ENCODE measurements at places on chromosomes 3 and 15.

DNA sequence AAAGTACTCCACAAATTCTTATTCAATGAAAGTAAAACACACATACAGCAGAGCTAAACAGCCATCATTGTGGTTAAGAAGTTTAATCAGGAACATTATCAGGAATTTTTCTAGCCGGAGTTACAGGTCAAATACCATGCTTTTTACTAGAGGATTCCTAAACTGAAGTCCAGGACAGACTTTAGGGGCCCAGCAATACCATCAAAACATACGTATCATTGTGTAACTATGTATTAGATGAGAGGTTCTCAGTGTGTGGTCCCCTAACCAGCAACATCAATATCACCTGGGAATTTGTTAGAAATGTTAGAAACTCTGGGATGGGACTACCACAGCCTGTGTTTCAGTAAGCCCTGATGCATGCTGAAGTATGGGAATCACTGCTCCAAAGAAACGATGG is 404.2 kb upstream of the IL12A start:
- no peak for DNase-seq

DNA sequence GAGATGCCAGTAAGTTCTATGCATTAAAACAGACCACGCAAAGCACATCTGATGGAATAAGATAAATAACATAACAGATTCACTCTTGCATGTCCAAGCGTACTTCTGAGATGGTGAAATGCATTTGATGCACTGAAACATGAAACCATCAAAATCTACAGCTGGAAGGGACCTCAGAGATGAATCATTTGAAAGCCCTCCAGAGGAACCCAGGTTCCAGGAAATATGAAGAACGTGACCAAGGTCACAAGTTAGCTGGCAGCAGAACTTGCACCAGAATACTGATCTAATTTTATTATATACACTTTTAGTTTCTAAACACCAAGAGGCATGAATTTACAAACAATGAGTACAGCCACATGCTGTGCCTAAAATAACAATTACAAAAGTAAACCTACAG is 957.1 kb downstream of the FHIT start:
- DNase-seq, result no peak

DNA sequence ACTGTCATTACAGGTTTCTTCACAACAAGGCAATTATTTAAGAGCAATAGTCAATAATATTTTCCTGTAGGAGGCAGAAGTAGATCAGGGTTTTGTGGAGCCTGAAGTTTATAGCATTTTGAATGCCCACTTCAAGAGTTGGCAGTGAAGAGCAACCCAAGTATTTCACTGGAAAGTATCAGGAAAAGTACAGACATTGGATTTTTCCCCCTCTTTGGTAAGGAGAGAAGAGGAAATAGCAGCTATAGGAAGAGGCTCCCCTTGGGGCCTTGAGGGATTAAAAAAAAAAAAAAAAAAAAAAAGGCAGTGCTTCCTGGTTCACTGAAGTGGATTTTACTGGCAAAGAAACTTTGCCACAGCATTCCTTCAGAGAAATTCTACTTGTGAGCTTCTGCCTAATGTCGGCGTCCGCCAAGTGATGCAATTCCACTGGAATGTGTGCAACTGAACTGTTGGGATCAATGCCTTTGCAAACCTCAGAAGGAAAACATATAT is 5.7 kb upstream of the CNTN6 start:
- no peak for DNase-seq

DNA sequence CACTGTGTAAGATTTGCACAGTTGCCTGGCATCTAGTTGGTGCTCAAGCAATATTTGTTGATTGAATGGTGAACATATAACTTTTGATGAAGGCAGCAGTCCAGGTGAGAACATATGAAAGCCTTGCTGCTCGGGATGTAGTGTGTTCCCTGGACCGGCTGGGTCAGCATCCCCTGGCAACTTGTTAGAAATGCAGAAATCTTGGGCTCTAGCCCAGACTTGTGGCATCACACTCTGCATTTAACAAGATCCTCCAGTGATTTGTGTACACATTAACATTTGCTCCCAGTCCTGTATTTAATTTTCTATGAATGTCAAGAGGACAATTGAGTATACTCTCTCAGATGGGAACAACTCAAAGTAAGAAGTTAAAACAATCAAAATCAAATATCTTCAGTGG is 69.0 kb upstream of the SAMMSON start:
- DNase-seq, result no peak

DNA sequence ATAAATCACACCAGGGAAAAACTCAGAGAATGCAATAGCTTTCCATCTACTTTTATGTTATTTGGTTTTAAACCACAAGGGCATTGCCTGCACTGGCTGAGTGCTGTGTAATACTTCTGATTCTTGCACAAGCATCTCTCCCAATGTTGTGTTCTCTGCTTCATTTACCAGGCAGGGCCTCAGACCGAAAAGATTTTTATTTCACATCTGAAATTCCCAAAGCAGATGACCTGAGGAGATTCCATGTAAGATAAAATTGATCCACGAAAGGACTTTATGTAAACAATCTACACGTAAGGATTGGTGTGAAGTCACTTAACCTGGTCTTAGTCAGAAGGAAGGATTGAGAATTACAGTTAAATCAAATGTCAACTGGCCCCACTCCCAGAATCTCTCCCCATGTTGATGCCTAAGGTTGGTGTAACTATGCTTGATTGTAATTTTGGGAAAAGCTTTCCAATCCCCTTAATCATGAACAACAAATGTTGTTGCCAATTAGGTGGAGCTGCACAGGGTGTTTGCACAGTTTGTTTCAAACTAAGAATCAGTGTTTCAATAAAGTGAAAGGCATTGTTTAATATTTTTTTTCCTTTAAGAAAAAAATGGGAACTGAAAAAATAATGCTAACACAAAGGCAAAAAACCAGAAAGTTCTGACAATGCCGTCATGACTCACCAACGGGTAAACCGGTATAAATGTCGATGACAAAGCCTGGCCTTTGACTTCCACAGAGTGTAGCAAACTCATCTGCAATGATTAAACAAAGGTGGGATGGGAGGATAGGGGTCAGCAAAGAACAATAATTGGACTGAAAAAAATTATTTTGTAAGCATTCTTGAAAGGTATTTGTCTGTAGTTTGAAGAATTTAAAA is 128.6 kb downstream of the DUT start:
- DNase-seq, result no peak

DNA sequence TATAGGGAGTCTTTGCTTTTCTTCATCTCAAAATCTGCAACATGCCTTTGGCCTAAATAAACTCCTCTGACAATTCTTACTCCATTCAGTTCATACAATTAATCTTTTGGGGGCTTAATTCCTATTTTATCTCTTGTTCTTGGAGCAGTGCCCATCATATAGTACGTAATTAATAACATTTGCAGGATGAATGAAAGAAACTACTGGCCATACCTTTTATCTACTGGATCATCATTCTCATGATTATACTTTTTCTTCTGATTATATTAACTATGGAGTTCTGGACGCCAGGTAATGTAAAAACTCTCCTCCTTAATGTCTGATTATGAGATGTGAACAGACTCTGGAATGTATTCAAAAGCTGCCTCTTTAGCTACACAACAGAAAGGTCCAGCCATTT is 46.5 kb upstream of the SCN5A start:
- DNase-seq, result no peak

DNA sequence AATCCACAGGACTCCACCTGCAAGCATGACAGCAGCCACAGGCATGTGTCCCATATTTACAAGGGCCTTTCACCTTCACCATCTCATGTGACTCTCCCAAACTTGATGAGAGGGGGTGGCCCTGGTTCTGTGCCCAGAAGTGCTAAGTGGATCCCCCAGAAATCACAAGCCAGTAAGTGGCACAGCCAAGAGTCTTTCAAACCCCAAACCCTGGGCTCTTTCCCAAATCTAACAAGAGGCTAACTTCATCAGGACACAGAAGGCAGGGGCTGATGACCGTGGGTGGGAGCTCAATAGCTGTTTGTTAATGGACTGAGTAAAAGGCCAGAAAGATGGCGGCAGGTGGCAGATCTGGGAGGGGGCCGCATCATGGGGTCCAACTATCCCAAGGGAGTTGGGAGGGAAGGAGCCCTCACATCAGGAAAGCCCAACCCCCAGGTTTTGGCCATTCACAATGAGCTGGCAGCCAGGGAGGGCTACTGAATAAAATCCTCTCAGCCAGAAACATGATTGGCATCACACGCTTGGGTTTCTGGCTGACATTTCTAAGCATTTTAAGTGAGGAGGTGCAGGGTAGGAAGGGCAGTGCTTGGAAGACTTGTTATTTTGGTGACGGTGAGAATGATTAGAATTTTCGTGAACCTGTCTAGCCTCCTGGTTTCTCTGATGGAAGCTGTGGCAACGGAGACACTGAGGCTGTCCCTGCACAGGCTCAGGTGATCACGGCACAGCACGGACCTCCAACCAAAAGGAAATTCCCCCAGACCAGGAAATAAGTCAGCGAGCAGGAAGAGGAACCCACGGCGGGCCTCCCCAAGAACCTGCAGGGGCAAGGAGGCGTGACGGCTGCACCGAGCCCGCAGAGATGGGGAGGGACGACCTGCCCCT is 109.3 kb downstream of the OXNAD1 start:
- peak; percentile 15 for DNase-seq

DNA sequence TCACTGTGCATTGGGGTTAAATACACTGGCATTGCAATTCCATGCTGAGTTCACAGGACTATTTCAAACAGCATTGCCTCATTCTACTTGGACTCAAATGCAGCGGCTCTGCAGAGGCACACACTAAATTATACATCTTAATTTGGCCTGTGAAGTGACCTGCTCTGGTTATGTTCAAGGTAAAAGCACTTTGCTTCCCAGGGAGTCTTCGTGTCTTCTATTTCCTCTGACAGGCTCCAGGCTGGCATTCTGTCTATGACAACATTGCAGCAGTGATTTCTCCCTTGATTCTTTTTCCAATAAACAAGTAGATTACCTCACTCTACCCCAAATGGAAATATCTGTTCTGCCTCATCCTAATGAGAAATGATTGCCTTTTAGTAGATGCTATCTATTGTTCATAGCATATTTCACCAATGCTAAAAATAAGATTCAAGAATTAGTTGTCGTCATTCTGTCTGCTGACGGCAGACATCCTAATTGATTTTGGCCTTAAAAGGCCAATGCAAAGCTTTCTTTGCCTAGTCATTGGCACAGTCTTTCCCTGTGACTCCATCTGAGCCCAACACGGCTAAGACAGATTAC is 33.8 kb downstream of the FMN1 start:
- no peak for DNase-seq

DNA sequence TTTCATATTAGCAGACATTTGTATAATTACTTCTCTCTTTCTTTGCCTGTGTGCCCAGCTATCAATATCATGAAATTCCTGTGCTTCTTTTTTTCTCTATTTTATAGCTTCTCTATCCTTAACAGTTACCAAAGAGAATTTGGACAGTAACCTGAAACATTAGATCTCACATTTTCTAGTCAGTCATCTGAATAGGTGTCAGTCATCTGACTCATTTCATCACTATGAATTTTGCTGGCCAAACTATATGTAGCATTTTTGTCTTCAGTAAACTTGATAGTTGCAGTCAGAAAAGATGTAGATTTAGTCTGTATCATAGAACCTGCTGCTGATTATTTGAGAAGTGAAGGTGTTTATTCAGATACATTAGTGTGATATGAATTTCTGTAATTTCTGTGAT is 52.6 kb downstream of the HMG20A start:
- no peak for DNase-seq

GRCh38 chr3:16767006-16767405 is 117.7 kb upstream of the PLCL2 start:
- DNase-seq, result no peak

DNA sequence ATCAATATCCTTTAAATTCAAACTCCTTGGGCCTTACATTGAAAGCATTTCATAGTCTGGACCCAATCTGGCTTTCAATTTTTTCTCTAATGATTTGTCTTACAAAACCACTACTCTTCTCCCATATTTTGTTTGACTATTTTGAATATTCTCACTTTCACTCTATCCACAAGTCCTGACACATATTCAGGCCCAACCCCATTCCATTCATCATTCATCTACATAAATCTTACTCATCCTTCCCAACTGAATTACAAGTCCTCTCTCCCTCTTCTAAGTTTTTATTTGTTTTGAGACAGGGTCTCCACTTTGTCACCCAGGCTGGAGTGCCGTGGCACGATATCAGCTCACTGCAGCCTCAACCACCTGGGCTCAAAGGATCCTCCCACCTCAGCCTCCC is 43.6 kb downstream of the TOP2B start:
- no peak for DNase-seq

DNA sequence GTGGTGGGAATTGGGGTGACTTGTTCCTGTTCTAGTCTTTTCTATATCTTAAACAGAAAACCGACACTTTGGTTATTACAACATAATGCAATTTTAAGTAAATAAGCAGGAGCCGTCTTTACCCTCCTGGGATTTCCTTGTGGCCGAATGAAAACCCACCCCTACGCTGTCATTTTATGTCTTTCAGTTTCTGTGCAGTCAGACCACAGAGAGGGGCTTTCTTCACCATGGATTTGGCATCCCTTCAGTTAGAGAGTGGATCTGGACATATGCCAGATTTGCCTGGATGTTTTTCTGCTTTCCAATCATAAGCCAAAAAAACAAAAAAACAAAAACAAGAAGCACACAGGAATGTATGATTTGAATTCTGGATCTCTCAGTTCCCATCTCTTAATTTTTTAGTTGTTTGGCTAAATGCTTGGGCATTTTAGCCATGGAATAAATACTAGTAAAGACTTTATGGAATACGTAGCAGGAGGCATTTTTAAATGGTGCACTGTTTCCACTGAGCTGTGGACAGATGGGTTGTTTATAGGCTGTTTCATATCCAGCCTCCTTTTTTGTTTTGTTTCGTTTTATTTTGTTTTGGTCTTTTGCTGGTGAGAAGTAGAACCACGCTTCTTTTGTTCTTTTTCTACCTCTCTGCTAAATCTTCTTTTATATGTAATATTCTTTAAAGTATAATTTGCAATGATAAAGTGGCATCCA is 272.9 kb downstream of the FEZF2 start:
- no peak for DNase-seq

DNA sequence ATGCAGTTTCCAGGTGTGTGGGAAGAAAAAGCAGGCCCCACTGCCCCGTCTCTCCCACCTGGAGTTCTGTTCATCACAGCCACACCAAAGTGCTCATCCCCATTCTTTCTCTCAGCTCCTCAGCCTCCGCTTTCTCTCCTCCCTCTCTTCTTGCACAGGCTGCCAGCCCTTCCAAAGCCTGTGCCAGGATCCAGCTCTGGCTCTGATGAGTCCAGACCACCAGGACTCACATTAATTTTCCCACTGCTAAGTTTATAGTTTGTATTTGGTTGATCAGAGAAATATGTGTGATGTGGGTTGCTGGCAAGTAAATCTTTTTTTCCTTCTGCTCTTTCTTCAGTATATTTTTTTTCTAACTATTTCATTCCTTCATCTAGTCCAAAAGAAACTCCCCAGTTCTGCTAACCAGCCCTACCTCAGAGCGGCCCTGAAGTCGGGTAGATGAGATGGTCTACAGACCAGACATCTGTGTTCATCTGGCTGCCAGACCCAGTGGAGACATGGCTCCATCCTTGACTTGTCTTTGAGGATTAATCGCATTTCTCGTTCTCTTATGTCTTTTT is 49.8 kb downstream of the BOC start:
- DNase-seq, result no peak

DNA sequence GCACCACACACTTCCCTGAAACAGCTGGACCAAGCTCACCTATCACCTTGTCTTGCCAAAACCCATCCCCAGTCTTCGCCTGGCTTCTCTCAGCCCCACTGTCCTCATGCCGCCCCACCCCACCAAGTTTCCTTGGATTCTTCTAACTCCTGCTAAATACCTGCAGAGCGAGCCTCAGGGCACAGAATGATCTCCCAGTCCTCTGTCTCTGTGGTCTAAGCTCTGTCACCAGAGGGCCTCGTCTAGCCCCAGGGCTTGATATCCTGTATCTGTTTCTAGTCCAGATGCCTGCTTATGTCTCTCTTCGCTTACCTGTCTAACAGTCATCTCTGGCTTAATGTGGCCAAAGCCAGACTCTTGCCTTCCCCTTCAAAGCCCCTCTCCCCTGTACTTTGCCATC is 9.7 kb downstream of the CCDC12 start:
- peak; percentile 20 for DNase-seq
